ENCODE measurements at places on chromosomes 7 and 10. TPM values are rescaled to one million over a fixed set of nuclear protein-coding genes. Genes with fewer than 3 reads are reported as not detected.

NCF1 gene
- 3.3 TPM for polyA plus RNA-seq

TCF7L2 gene
- 19.5 TPM for polyA plus RNA-seq

WIPF3 gene
- polyA plus RNA-seq, result 3.4 TPM

HOXA11 gene
- polyA plus RNA-seq, result 39.1 TPM

- DNase-seq, result no peak
Observed at GRCh38 chr7:50782375-50783208, at the start of gene GRB10. GRB10 (minus strand) TSS chr7:50782896; CDS start chr7:50732322, 50,574 bp downstream.
